ENCODE measurements at places on chromosomes 2 and 18.

GRCh38 chr2:162475661-162476060, 131.7 kb downstream of the GCA start:
- DNase-seq, result no peak

GRCh38 chr2:68558576-68558975, 84.8 kb upstream of the PROKR1 start:
- DNase-seq, result no peak

GRCh38 chr18:23336101-23336500, 117.0 kb upstream of the RIOK3 start:
- no peak for DNase-seq

- no peak for DNase-seq
Measured at GRCh38 chr2:220959391-220959802, 612.7 kb downstream of the EPHA4 start.

GRCh38 chr2:45710468-45710867, 59.0 kb downstream of the PRKCE start:
- DNase-seq, result no peak

DNA sequence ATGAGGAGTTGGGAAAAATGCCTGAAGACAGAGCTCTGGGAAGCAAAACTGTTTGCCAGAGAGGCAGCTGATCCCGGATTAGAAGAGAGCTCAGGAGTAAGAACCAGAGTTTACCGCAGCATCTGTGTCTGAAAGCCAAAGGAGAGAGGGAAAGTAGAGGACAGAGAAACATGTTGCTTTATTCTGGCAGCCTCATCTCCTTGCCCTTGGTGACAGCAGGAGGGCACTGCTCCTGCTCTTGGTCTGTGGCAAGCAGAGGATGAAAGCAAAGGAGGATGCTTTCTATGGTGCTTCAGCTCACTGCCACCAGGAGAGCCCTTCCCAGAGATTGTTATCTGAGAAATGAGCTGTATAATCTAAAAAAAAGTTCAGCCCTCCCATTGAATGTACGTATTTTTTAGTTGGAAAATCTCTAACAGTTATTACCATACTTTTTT, 7.7 kb downstream of the SLC1A4 start:
- no peak for DNase-seq

GRCh38 chr18:37019157-37019827, 190.4 kb downstream of the KIAA1328 start:
- no peak for DNase-seq

DNA sequence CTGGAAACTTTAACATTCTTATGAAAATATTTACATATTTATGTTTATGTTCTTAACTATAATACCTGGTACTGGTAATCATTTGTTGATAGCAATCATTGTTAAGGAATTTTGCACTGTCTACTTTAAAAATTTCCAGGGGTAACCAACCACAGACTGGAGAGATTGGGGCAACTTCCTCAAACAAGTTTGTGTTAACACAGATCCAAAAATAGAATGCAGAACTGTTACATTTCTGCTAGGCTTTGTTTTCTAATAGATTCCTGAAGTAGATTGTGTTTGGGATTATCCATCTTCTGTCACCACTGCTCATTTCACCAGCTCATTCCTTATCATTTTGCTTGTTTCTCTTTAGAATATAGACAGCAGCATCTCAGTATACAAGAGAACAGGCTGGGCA, 23.7 kb downstream of the RNF125 start:
- no peak for DNase-seq

GRCh38 chr2:45712570-45712969, 61.1 kb downstream of the PRKCE start:
- no peak for DNase-seq

- DNase-seq, result no peak
Measured at GRCh38 chr2:120809151-120809550, 73.5 kb downstream of the GLI2 start.

GRCh38 chr2:3445891-3446290, 66.4 kb downstream of the TRAPPC12 start:
- no peak for DNase-seq

DNA sequence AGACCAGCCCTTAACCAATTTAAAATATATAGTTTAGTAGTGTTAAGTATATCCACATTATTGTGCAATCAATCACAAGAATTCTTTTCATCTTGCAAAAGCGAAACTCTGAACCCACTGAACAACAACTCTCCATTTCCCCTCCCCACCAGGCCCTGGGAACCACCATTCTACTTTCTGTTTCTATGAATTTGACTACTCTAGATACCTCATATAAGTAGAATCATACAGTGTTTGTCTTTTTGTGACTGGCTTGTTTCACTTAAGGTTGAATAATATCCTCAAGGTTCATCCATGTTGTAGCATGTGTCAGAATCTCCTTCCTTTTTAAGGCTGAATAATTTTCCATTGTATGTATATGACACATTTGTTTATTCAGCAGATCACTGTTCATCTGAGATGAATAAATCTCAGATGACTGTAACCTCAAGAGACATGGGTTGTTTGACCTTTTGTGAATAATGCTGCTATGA, 8.1 kb upstream of the SOS1 start:
- peak; percentile 60 for DNase-seq

GRCh38 chr18:73535189-73535588, 612.4 kb downstream of the FBXO15 start:
- DNase-seq, result no peak

DNA sequence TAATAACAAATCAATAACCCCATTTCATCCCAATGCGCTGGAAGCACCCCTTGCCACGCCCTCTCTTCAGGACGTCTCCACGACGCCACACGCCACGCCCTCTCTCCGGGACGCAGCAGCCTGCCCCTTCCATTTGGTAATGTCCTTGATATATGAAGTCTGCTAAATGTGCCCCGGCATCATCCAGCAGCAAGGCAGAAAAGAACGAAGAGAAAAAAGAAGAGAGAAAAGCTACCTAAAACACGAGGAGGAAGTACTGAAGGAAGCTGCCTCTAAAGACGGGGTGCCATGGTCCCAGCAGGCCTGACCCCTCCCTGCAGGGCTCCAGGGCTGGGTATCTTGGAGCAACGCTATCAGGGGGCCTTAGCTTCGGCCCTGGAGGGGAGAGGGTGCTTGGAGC, 41.8 kb downstream of the CNGA3 start:
- DNase-seq, result no peak

DNA sequence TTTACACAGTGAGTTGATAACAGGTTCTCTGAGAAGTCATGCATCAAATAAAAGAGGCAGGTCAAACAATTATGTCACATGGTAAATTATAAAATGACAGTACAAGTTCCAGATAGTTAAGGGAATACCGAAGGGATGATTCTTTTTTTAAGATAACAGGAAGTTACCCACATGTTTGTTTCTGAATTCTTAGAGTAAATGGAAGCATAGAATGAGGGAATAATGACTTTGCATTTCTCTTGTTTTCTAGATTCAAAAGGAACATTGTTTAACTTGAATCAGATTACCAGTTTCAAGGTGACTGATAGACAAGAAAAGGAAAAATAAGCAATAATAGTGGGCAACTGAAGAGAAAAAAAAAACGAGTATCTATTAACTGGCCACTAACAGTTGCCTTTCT, 124.5 kb downstream of the MIB1 start:
- DNase-seq, result no peak

DNA sequence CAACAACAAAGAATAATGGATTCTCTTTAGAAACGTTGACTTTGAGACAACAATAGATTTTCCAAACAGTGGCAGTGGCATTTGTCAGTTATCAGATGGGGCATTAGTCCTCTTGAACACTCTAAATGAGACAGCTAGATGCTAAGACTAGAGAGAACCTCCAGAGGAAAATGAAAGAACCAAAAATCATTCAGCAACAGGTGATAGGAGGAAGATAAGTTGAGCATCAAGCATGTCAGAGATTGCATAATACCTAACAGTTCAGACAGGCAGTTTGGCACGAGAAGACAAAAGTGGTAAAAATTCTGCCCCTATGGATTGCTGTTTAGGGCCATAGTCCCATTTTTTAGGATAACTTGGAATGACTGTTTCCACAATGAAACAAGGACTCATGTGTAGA, 67.9 kb upstream of the NOL4 start:
- no peak for DNase-seq

DNA sequence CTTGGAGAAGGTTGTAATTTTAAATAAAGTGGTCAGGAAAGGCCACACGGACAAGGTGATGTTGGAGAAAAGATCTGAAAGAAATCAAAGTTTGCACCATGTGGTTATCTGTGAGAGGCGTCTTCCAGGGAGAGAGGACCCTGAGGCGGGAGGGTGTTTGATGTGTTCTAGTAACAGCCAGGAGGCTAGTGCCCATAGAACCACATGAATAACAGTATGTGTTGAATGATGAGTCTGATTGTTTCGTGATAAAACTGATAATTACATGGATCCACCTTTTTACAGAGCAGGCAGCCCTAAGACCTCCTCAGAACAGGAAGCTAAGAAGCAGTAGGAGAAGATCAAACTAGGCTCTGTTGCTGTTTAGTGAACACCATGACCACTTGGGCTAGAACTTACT, 91.4 kb downstream of the SCG2 start:
- no peak for DNase-seq

GRCh38 chr18:44901283-44901682, 220.6 kb downstream of the SETBP1 start:
- no peak for DNase-seq

DNA sequence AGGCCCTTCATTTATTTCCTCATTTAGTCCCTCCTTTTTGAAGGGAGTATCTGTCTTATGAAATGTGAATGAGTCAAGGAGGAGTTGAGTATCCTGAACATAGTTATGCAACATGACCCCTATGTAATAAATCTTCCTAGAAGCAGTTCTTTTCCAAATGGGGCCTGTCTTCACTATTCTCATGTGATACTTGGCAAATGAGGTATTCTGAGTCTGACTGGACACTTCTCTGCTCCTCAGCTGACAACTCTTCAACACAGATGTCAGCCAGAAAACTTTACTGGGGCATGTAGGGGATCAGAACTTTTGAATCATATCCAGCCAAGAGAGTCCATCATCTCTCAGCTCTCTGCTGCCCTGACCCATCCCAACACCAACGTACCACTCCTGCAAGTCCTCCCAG, 291.6 kb downstream of the ZNF385B start:
- DNase-seq, result no peak

DNA sequence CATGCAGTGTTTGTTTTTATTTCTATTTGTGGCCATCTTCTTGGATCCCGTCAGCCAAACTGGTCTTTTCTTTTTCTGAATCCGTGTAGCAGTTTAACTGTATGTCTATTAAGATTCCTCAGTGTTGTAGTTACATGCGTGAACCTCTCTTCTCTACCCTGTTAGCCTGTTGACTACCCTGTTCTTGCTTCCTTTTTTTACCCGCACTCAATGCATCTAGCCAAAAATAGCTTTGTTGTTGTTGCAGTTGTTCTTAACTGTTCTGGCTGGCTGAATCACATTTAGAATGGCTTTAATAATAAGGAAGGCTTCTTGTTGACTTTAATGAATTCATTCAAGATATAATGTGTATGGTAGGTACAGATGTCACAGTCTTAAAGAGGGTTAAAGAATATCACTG, 137.1 kb downstream of the LCLAT1 start:
- no peak for DNase-seq

GRCh38 chr18:79485788-79486355, 90.1 kb downstream of the NFATC1 start:
- no peak for DNase-seq

DNA sequence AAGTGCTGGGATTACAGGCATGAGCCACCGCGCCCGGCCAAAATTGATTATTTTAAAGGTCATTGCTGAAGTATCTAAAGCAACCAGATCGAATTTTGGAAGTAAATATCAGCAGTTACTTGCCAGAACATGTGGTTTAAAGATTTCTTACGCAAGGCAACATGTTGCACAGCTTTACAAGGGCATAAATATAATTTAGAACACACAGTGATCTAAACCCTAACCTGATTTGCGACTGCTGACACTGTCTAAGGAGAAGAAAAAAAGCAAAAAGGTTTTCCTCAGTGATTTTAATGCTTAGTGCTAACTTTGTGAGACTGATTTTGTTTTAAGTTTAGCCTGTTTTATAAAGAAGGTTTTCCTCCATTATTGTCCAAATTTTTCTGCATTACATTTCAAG, 569.9 kb upstream of the LINC00305 start:
- no peak for DNase-seq

GRCh38 chr2:237121321-237121720, 35.6 kb downstream of the COPS8 start:
- DNase-seq, result no peak

DNA sequence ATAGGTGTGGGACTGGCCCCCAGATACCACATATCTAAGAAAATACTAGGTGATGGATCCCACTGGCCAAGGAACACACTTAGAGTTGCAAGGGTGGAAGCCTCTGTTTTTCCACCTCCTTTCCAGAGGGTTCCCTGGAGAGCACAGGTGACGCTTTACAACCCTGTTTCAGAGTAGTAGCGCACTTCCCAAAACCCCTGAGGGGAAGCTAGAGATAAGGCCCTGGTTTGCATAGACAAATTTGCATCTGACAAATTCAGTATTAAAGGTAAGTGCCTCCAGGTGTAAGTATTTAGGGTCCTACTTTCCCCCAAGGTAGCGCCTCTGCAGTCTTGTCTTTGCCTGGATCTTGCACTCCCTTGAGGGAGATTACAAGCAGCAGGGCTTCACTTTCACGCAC, 474 bp upstream of the CERKL start:
- DNase-seq, result no peak

DNA sequence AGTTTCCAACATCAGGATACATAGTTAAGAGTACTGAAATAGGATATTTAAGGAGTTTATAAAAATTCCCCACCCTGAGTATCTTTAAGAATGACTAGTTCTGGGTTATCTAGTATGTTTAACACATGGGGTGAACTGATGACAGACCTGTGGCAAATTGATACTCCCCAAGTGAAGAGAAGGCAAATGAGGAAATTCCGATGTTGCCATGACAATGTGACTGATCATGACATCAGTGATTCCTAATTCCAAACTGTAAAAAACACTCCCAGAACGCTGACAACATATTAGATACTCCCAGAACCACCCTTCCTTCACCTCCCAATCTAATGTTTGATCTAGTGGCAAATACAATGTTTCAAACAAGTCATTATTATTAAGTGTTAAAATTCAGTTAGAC, 77.6 kb downstream of the RBMS1 start:
- DNase-seq, result no peak

GRCh38 chr18:32730620-32731091, 42.2 kb downstream of the KLHL14 start:
- DNase-seq, result no peak

GRCh38 chr2:187228986-187229385, 219.1 kb downstream of the CALCRL start:
- no peak for DNase-seq

GRCh38 chr18:75164479-75164878, 44.5 kb downstream of the PTGR3 start:
- no peak for DNase-seq

GRCh38 chr2:236805800-236806531, 236.3 kb downstream of the ACKR3 start:
- DNase-seq, result no peak

- DNase-seq, result no peak
Measured at GRCh38 chr2:80302001-80302313, 2.6 kb downstream of the LRRTM1 start.

- no peak for DNase-seq
Measured at GRCh38 chr18:13481820-13482617, 244.3 kb downstream of the FAM210A start.

GRCh38 chr2:108553209-108553919, 19.1 kb downstream of the LIMS1 start:
- no peak for DNase-seq

- no peak for DNase-seq
Measured at GRCh38 chr2:55391155-55391554, 28.5 kb downstream of the CCDC88A start.

GRCh38 chr2:36528274-36528673, 69.7 kb downstream of the FEZ2 start:
- DNase-seq, result no peak

All from stimulated activated CD4-positive, alpha-beta T cell treated with anti-CD3 and anti-CD28 coated beads, Interleukin-15, amount 100 ng/mL, for 48 hours (primary cell).